ENCODE measurements at places on chromosomes 2 and 18.

DNA sequence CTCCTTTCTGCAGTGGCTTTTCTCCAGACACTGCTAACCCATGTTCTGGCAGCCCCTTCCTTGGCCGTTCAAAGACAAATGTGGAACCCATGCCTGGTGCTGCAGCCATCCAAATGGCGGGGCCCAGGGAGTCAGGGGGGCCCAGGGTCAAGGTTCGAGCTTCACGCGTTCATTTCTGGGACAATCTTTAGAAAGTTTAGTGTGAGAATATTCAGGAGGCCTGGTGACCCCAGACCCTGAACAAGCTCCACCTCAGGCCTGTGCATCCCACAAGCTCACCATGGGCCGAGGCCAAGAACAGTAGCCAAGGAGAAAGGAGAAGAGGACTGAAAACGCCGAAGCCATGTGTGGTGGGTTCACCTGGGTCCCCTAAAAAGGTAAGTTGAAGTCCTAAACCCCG, 54.4 kb downstream of the ANKMY1 start:
- DNase-seq: no peak

DNA sequence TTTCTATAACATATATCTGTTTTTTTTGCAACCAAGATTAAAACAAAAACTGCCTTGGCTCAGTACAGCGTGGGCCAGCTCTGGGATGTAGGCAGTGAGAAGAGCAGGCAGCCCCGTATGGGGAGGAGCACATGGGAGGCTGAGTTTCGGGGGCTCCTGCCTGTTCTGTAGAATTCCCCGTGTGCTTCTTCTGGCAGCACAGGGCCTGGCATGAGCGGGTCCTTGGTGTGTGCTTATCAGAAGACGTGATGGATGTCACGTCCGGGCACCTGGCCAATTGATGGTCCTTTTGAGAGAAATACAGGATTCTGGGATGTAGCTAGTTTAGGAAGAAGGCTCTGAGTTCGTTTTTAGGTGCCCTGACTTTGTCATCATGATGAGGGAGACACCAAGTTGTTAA, 16.2 kb downstream of the IMPA2 start:
- no peak for DNase-seq

GRCh38 chr18:75369026-75369721, 58.3 kb downstream of the SMIM21 start:
- DNase-seq: no peak

GRCh38 chr2:41729800-41730364, 317.9 kb upstream of the PKDCC start:
- no peak for DNase-seq

- DNase-seq: no peak
Measured at GRCh38 chr18:40099641-40100040, 1855.4 kb upstream of the PIK3C3 start.

DNA sequence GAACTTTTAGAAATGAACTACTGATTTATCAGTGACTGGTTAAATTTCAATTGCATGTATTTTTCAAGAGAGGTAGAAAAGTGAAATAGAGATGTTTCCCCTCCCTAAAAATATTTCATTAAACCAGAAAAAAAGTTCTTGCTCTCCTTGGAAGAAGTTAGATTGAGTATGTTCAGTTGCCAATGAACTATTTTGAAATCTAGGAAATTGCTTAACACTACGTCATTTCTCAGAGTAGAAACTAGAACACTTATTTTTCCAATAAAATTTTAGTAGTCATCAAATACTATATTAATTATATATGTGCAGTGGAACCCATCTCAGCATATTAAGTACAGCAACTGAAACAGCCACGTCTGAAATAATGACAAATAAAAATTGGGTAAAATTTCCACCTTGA, 51.8 kb upstream of the STAT1 start:
- no peak for DNase-seq

- DNase-seq: no peak
Measured at GRCh38 chr2:237235383-237236095, 149.8 kb downstream of the COPS8 start.

DNA sequence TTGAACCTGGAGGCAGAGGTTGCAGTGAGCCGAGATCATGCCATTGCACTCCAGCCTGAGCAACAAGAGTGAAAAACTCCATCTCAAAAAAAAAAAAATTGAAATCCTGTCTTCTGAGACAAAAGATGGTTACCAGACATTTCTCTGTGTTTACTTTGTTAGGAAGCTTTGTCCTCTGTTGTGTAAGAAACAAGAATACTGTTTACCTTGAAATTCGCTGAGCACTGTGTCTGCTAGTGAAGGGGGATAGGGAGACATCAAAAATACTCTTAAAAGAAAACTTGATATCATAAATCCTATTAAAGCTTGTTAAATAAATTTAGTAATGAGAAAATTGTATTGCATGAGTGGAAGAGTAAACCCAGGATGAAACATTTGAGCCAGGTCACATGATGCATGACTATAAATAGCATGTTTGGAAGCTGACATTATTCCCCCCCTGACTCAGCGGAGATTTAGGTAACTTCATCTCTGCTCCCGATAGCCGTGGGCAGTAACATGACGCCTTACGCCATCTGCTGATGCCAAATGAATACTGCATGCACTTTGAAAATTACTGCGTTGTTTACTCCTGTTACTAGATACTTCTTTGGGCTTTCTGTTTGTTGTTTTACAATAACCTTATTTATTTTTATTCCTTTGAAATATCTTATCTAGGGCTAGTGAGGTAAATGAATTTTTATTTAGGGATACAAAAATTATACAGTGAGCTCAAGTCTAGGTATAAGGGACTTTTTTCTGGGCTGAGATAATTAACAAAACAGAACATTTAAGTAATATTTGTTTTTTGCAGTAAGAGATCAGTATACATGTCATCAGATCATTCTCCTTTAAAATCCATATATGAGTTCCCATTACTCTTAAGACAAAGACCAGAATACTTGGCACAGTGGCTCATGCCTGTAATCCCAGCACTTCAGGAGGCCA, 134.9 kb downstream of the MAP3K20 start:
- DNase-seq: peak; percentile 39

DNA sequence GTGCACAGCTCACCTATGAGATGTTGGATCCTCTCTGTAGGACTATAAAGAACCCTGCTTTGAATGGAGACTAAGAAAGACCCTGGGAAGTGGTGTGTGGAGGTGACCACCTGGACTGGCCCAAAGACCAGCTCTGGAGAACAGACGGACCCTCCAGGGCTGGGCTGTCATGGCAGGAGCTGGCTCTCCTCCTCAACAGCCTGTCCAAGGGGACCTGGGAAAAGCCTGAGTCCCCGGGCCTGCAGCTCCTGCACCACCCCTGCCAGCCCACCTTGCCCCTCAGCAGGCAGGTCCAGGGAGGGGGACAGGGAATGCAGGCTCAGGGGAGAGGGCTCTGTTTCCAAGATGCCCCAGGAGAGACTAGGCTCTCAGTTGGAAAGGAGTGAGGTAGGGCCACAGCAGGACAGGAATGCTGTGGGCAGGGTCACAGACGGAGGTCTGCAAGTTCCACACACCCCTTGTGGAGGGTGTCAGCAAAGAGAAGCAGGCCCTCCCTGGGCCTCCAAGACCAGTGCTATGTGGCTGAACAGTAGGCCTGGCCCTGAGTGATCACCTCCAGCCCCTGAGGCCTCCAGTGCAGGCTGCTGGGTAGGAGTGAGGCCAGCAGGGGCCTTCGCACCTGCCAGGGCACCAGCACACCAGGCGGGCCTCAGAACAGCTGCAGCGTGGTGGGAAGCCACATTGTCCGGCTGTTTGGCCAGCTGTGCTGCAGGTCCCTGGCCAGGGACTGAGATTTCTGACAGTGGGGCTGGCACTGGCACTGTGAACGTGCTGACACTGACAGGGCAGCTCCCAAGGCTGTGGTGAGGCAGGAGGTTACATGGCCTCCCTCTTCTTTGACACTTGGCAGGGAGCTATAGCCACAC, 86.4 kb upstream of the OTOS start:
- no peak for DNase-seq

DNA sequence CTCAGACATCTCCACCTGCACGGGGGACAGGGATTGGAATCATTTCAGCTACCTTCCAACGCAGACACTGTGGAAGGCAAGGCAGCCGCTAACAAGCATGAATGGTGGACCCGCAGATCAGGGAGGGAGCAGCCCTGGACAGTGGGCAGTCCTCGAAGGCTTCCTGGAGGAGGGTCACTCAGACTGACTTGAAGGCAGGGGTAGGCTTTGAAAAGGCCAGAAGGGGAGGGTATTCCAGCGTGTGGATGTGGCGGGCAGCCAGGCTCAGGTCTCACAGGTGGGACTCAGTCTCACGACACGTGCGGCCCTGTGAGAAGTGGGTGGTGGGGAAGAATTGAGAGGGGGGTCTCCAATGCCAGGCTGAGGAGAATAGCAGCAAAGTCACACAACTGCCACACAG, 29.9 kb downstream of the DYSF start:
- DNase-seq: no peak

- DNase-seq: no peak
Measured at GRCh38 chr2:8455236-8456150, 226.4 kb upstream of the ID2 start.

Measured in CD4-positive, alpha-beta T cell treated with Interleukin-6 at 100 ng/mL for 8 hours (primary cell).